Stimulated activated CD4-positive, alpha-beta T cell treated with anti-CD3 and anti-CD28 coated beads, Interleukin-2, amount 100 ng/mL, for 48 hours (primary cell): ENCODE measurements at places on chromosomes 11 and 22.

DNA sequence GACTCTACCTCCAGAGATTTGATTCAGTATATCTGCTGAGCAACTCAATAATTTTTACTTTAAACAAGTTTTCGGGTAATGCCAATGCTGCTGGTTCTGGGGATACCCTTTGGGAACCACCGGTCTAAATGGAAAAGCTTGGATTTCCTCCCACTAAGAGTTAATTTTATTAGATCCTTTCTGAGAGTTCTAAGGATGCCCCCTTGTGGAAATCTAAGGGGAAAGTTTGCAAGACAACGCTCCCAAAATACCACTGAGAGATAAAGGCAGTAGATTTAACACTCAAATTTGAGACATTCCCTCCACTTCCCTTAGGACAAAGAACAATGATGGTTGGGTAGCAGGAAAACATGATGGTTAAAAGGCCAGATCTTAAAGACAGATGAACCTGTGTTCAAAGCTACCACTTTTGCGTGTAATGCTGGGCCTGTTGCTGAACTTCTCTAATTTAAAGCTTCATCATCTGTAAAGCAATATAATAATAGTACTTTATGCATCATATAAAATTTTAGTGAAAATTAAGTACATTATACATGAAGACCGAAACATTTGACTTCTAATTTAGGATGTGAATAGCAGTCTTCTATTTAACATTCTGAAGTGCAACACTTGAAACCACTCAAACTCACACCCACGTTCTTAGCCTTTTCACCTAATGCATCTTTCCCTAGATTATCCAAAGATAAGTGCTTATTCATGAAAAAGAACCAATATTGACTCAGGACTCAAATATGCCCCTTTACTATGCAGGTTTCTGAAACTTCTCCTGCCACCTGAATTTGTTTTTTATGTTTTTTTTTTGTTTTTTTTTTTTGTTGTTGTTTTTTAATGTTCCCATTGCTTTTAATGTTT is 110.1 kb upstream of the LUZP2 start:
- DNase-seq: no peak

DNA sequence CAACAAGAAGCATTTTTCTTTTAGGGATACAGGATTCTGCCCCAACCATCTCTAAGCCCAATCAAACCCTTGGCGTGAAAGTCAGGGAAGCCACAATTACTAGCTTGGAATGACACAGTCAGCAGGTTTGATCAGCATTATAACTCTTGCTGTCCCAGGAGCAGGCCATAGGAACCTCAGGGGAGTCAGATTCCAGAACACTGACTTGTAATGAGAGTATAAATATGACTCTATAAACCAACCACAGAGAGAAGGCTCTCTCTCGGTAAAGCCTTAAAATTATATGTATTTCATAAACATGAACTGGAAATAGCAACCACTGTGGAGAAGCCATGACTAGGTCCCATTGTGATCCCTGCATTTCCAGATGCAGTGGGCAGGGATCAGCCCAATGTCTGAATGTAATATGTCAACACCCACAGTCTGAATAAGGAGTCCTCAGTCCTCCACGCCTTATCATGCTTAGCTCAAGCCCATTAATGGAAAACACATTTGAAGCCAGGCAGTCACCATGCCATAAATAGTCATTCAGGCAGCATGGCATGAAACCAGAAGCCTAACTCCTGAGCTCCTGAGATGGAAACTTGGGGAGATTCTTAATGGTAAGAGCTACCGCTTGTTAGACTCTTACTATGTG is 99.1 kb upstream of the MTNR1B start:
- no peak for DNase-seq

DNA sequence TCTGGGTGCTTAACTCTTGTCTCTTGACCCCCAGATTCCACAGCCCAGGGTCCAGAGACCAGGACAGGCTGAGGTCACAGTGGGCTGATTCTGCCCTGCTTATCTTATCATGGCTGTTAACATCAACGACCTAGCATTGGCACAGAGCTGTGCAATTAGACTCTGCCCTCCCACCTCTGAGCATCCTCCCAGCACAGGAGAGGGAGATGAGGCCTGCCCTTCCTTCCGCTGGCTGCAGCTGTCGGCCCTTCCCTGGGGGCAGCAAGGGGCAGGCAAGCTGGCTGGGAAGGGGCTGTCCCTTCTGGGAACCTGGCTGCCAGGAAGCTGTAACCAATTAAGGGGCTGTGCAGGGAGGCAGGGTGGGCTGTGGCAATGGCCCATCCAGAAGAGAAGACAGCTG is 22.5 kb downstream of the LRRC10B start:
- DNase-seq: no peak

- DNase-seq: no peak
Measured at GRCh38 chr22:46830841-46831240, 68.4 kb downstream of the TBC1D22A start.

- DNase-seq: no peak
Measured at GRCh38 chr11:68263444-68264035, 8.2 kb downstream of the C11orf24 start.

GRCh38 chr11:88579466-88579865 is 241.9 kb upstream of the CTSC start:
- DNase-seq: no peak

DNA sequence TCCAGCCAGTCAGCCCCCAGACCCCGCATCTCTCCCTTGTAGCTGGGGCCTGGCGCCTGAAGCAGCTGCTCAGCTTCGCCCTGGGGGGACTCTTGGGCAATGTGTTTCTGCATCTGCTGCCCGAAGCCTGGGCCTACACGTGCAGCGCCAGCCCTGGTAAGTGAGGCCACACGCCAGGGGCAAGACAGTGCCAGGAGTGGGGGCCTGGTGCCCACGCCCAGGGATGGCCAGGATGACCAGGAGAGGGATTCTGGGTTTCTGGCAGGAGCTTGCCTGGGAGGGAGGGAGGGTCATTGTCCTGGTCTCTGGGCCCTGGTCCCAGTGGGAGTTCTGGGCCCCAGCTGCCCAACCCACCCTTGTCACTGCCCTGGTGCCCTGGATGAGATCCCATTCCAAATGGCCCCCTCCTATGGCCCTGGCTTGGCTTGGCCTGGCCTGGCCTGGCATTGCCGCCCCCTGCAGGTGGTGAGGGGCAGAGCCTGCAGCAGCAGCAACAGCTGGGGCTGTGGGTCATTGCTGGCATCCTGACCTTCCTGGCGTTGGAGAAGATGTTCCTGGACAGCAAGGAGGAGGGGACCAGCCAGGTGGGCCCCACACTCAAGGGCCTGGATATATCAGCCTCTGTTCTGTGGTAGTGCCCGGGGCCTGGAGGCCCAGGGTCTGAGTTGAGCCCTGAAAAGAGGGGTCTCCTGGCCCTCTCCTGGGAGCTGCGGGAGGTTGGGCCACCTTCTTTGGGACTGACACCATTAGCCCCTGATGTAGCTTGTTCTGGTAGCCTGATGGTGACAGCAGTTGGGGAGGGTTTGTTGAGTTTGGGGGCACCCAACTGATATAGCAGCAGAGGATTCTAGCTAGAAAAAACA is 3.7 kb downstream of the SLC39A13 start:
- peak; percentile 62 for DNase-seq

DNA sequence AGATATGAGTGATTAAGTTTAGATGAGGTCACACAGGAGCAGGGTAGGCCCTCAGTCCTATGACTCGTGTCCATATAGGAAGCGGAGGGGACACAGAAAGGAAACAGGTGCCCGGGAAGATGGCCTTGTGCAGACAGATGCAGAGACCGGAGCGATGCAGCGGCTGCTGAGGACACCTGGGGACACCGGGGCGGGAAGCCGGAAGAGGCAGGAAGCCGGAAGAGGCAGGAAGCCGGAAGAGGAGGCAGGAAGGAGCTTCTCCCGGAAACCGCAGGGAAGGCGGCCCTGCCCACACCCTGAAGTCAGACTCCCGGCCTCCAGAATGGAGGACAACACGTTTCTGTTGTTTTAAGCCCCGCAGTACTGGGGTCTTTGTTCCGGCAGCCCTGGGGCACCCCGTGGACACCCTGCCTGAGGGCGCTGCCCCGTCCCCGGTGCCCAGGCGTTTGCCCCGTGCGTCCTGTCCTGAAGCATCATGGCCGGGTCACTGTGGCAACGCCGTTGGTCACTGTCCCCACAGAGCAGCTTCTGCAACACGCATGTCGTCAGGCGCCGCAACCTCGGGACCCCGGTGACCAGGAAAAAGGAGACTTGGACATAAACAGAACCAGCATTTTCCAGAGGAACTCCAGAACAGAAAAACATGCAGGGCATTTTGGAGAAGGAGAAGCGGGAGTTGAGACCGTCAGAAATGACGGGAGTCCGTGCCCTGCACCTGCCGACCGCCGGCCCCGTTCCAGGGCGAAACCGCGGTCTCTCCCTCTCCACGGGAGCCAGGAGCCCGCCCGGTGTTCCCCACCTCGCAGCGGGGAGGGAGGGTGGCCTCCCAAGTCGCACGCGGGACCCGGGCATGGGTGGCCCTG is 103.4 kb downstream of the BRD1 start:
- peak; percentile 40 for DNase-seq

DNA sequence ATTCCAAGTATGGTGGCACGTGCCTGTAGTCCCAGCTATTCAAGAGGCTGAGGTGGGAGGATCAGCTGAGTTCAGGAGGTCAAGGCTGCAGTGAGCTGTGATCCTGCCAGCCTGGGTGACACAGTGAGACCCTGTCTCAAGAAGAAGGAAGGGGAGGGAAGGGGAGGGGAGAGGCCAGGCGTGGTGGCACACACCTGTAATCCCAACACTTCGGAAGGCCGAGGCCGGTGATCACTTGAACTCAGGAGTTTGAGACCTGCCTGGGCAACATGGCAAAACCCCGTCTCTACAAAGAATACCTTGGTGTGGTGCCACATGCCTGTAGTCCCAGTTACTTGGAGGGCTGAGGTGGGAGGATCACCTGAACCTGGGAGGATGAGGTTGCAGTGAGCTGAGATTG is 145.7 kb downstream of the SHANK2 start:
- no peak for DNase-seq

- no peak for DNase-seq
Measured at GRCh38 chr11:48109046-48109666, 107.5 kb upstream of the OR4B1 start.

- DNase-seq: no peak
Measured at GRCh38 chr22:17064498-17065100, 20.2 kb upstream of the IL17RA start.

DNA sequence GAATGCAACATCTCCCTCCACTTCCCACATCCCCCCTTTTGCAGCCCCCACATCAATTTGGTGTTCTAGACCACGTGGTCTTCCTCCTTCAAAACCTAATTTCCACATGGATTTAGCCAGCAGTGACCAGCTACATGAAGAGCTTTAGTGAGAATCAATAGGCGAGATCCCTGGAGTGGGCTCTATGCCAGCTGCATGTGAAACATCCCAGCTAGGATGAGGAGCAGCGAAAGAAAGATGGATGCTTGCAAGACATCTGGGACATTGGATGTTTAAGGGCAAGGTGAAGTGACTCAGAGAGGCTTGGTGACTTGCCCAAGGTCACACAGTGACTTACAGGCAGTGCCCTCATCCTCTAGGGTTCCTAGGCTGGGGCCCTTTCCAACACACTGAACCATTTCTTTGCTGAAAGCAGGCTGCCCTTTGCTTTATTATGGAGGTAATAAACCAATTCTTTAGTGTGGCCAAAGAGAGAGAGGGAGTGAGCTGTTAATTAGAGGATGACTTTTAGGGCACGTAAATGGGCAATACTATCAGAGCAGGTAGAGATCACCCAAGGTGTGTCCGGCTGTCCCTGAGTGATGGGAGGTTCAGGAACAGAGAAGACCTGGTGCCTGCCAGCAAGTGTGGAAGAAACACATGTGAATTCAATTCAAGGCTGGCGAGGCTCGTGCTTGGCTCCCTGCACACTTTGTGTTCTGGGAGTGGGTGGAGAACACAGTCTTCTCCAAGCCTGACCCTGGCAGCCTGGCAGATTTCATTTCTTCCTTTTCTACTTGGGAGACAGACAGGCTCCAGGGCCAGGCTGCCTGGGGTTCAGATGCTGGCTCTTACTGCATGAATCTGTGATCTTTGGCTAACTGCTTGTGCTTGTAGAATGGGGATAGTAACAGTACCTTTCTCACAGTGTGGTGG is 24.0 kb downstream of the TSPAN18 start:
- DNase-seq: no peak

- no peak for DNase-seq
Measured at GRCh38 chr11:131349368-131350086, 20.9 kb upstream of the NTM start.

DNA sequence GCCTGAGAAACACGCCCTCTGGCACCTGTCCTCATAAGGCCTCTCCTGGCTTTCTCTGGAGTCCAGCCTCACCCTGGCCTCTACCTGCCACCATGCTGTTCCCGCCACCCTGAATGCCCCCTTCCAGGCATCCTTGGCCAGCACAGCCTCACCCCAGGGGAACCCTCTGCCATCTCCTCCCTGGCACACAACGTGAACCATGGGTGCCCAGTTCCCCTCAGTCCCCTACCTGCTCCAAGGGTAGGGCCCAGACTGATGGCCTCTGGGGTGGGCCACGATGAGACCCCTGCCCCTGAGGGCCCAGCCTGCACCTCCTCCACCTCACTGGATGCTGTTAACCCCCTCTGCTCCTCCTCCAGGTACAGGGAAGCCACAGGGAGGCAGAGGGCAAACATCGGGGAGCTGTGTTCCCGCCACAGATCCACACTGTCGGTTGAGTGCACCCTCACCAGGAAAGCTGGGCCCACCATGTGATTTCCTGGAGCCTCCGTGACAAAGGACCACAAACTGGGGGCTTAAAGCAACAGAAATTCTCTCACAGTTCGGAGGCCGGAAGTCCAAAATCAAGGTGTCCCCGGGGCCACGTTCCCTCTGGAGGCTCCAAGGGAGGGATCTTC is 169.6 kb downstream of the BRD1 start:
- no peak for DNase-seq
